ENCODE measurements at places on chromosomes 7 and 10.

- DNase-seq: peak; percentile 30
Observed at GRCh38 chr7:100483722-100484672, at the start of gene NYAP1. NYAP1 (plus strand) TSS chr7:100483927; CDS start chr7:100485312, 1,385 bp downstream.

DNA sequence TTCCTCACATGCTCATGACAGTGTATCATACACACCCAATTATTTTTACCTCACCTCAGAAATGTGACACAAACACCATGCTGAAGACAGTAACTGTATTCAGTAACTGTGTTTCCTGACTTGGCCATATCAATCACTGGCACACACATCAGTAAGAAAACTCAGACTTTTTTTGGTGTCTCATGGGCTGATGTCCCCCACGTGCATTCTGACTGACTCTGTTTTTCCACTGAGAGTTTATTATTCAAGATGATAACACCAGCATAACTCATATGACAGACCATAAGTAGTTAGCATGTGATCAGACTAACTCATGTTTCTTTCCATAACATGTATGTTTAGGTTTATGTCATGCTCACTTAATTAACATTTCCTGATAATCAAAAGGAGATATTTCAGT is 124.8 kb downstream of the CD36 start:
- DNase-seq: no peak

- no peak for DNase-seq
Observed at GRCh38 chr7:68689087-68689433, 909.2 kb upstream of the AUTS2 start.

GRCh38 chr7:142811154-142811737 is 40.5 kb downstream of the PRSS2 start:
- DNase-seq: peak; percentile 61

DNA sequence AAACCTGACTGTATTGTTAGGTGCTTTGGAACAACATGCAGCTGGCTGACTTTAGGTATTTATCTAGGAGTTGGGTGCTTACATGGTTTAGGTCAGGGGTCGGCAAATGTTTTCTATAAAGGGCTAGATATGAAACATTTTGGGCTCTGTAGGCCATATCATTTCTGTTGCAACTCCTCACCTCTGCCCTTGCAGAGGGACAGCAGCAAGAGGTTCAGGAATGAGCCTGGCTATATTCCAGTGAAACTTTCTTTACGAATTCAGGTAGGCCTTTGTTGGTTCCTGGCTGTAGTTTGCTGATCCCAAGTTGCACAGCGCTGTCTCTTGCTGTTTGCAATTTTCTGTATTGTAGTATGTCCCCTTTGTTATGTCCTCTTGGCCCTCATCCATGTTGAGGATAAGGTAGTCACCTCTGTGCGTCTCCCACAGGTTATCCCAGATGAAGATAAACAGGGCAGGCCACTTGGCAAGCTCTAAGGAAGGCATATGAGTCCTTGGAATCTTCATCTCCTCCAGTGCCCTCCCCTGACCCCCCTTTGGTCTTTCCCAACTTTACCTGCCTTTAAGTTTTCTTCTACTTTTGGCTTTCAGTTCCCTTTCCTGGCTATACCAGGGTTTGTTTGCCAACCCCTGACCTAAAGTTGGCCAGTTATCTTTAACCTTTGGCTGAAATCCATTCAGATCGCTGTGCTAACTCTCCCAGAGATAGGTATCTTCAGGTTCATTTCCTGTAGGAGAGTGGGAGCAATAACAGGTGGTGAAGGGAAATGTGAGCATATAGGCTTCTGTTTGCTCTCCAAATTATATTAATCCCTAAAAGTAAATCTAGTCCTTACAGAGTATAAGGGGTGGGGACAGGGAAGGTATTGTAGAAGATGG is 36.1 kb downstream of the SGPL1 start:
- no peak for DNase-seq

DNA sequence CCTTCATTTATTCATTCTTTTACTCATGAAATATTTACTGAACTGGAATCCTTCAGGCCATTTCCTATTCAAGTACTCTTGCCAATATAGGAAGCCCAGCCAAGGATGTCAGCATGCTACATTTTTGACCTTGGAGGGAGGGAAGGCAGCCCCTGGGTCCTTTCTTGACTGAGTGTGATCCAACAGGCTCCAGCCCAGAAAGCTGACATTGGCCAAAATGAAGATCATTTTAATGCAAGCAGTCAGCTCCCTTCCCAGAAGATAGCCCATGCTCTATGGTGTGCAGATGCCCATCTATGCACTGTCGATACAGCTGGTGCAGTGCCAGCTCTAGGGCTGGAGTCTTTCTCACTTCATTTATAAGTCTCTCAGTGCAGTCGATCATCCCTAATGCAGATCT is 646.0 kb downstream of the KCNMA1 start:
- DNase-seq: no peak

DNA sequence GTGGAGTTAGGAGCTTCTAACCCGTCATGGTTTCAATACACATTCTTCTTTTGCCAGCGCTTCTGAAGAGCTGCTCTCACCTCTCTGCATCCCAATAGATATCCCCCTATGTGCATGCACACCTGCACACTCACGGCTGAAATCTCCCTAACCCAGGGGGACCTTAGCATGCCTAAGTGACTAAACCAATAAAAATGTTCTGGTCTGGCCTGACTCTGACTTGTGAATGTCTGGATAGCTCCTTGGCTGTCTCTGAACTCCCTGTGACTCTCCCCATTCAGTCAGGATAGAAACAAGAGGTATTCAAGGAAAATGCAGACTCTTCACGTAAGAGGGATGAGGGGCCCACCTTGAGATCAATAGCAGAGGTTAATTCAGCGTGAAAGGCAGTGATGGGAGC is 22.4 kb downstream of the PRSS2 start:
- DNase-seq: no peak

DNA sequence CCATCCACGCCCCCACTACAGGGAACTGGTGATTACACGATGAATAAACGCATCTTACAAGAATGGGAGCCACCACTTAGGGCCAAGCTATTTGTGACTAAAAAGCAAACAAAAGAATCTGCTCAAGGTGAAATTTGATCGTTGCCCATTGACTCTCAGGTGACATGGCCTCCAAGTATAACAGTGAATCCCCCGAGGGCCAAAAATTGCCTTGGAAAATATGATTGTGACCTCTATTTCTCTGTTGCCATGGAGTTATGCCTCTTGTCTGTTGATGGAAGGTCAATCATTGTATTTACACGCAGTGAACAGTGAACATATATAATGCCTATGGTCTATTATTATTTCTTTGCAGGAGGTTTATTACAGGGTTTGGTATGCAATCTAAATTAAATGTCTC is 282.3 kb downstream of the KLF6 start:
- DNase-seq: no peak

DNA sequence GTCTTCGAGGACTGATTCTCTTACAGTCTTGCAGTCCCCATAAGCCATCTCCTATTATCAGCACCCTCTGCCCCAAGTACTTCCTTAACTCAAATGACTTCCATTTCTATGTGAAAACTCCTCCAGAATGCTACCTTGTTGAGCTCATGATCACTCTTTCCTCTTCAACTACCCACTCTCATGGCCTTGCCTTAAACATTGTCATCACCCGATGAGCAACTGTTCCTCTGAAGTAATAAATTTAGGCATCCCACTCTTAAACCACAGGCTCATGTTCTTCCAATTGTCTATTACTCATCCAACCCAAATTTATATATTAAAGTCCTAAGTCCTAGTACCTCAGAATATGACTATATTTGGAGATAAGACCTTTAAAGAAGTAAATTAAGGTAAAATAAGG is 152.9 kb downstream of the C1GALT1 start:
- no peak for DNase-seq

- DNase-seq: peak; percentile 67
Observed at GRCh38 chr7:142795339-142795863, 24.6 kb downstream of the PRSS2 start.

DNA sequence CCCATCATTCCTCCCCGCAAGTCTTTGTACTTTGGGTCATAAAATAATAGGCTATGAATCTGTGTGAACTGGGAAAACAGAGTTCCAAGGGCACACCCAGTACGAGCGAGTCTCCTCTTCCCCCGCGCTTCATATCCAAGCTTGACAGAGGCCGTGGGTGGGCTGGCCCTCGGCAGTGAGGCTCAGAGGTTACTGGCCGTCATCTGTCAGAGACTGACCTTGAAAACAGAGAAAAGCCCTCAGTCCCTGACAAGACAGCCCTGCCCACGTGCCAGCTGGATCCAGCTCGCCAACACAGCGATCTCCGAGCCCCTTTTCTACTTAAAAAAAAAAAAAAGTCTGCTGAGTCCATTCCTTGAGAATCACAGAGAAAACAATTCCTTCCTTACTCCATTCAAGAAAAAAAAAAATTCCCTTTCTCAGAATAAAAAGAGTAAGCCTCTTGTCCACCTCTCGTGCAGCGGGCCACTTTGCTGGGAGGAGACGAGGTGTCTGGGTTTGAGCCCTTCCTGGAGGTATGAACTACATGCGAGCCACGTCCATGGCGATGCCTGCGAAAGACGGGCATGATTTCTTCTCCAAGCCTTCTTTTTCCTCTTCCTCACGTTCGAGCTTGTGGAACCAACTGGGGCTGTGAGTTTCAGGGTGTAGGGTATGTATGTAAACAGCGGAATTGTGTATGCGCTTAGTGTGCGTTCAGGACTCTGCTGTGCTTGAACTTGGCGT is 744 bp upstream of the BICC1 start:
- no peak for DNase-seq

GRCh38 chr10:14645239-14645960 is 129.3 kb downstream of the FAM107B start:
- peak; percentile 20 for DNase-seq

DNA sequence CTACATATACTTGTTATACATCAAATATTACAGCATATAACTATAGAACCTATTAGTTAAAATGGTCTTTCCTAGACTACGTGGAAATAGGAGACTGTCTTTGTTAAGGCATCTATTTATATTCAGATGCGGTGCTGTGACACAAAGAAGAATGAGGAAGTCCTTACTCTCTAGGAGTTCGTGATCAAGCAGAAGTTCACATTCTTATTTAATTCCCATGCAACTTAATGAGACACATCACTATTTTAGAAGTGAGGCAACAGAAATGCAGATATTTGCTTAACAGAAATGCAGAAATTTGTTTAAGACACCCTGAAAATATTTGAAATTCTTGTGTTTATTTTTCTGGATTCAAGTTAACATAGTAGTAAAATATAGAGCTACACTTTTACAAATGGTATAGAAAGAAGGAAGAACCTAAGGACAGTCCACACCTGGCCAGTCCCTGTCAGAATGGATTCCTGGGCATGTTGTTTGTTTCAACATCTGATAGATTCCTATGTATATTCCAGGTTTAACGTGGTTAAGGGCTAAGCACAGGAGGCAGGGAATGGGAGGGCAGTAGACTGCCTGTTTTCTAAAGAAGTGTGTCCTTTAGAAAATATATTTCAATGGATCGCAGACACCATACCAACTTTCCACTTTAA is 70.6 kb upstream of the NXPH1 start:
- DNase-seq: no peak

DNA sequence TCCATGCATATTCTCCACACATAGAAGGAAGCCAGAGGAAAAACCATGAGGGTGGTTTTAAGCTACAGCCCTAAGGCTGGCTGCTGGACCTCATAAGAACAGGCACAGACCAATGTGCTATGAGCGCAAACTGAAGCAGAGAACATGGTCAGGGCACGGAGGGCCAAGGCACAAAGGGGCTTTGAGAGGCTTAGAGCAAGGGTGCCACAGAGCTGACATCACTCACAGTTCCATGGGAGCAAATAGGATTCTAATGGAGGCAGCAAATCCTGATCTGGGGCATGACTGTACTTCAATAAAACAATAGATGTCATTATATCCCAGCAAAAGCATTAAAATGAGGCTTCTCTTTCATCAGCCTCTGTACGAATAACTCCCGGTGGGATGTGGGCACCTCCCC is 162.4 kb downstream of the COBL start:
- DNase-seq: no peak

- DNase-seq: no peak
Observed at GRCh38 chr7:54339073-54339472, 203.1 kb upstream of the VSTM2A start.

DNA sequence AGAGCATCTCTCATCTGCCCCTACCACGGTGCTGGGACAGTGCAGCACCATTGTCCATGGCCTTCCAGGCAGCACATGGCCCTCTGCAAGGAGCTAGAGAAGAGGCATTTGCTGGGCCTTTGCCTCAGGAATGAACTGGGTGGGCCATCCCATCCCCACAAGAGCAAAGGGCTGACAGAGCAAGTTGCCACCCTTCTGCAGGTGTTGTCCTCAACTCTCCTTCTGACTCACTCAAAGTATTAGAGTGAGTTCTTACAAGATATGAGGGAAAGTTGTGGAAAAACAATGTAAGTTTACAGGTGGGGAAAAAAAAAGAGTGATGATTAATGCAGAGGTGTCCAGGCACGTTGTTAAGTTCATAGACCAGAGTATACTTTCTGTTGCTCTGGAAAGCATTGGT is 261.2 kb downstream of the SKIDA1 start:
- no peak for DNase-seq

- DNase-seq: no peak
Observed at GRCh38 chr10:74705358-74705980, 120.9 kb upstream of the KAT6B start.

DNA sequence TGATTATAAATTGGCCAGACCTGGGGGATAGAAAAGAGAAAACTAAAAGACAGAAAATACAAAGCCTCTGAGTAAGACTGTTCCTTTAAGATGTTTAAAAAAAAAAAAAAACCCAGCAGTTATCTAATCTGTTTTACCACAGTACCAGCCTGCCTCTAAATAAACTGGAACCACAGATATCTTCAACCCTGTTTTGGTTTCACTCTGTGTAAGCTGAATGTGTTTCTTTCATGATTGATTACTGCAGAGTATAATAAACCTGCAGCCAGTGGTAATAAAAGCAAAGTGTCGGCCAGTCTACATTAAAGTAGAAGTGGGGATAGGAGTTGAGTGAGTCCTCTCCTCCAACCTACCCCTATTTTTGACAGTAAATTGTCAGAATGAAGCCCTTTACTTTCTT is 40.6 kb downstream of the MGAM2 start:
- DNase-seq: no peak

DNA sequence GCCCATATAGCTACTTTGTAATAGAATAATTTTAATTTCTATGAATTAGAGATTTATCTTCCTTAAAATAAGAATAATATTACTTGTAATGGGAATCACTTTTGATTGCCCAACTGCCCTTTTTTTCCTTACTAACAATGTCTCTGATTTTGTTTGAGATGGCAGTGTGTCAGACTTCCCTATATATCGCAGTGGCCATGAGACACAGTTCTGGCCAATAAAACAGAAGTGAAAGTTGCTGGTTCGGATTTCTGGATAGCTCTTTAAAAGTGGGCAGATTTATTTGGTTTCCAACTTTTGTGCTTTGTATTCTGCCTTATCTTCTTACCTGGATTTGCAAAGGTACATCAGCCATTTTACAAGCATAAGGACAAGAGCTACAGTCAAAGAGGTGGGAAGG is 170.2 kb downstream of the PPP1R17 start:
- DNase-seq: no peak

DNA sequence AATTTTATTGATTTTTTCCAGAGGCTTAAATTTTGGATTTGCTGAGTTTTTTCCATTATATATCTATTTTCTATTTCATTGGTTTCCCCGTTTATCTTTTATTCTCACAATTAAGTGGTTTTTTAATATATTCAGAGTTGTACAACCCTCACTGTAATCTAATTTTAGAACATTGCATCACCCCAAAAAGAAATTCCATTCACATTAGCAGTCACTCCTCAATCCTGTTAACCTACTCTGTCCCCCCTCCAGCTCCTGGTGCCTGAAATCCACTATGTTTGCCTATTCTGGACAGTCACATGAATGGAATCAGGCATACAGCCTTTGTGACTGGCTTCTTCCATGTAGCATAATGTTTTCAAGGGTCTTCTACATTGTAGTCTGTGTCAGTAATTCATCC is 55.8 kb upstream of the ITGA8 start:
- no peak for DNase-seq
